Right atrium auricular region (tissue), 2 donors: ENCODE measurements at places on chromosomes 4 and X. TPM values are rescaled to one million over a fixed set of nuclear protein-coding genes. Genes with fewer than 3 reads are reported as not detected.

LRCH2 gene
- 4.9 TPM for total RNA-seq

WNK3 gene
- 3.0 TPM for total RNA-seq

DNA sequence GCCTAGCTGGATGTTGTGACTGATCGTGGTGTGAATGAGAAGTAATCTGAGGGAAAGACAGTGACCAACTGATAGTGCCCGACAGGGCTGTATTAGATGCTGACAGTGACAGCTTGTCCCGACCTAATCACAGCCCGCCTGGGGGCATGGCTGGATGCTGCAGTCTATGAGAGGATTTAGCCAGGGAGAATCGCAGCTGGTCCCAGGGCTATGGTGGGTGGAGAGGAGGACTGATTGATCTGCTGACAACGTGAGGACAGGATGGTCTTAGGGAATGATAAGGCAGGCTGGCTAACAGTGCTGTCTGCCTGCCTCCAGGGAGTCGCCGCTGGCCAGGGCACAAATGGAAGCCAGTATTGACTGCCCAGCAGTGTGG, 621 bp upstream of the SUV39H1 start:
- no peak for DNase-seq
- H3K36me3 ChIP-seq = peaks cover 6% of the 10 kb centered on the region
- peak overlapping the region; percentile 89 for H3K27ac ChIP-seq
- H3K4me1 ChIP-seq = peaks cover 7% of the 10 kb centered on the region
- peak overlapping the region; percentile 28 for H3K4me3 ChIP-seq

- no peak overlapping the region for H3K27ac ChIP-seq
- DNase-seq = no peak
- H3K4me3 ChIP-seq = no peak overlapping the region
- peaks cover 10% of the 10 kb centered on the region for H3K36me3 ChIP-seq
- H3K27me3 ChIP-seq = no peaks in the 10 kb centered on the region
These were observed 55.7 kb upstream of the NUDT6 start for GRCh38 chr4:122978109-122978508.

DNA sequence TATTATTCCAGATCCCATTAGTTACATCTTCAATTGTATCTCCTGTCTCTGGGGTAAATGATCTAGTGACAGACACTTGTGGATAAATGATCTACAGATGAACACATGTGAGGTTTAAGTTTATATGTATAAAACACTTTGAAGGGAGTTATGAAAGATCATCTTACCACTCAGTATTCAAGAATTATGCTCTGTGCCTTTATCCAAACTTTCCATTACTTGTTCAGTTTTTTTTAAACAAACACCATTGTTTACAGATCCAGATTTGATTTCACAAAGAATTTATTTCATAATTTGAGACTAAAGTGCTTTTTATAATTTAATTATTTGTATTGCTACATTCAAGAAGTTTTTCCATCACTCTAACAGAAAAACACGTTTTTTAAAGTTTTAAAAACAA, 142.5 kb downstream of the HHIP start:
- DNase-seq = no peak
- H3K27me3 ChIP-seq = no peaks in the 10 kb centered on the region
- H3K27ac ChIP-seq = no peak overlapping the region
- no peaks in the 10 kb centered on the region for H3K4me1 ChIP-seq
- no peaks in the 10 kb centered on the region for H3K36me3 ChIP-seq

- no peak for DNase-seq
- H3K27me3 ChIP-seq = no peaks in the 10 kb centered on the region
- no peak overlapping the region for H3K4me3 ChIP-seq
- H3K4me1 ChIP-seq = peaks cover 33% of the 10 kb centered on the region
- peak overlapping the region; percentile 85 for H3K27ac ChIP-seq
- no peaks in the 10 kb centered on the region for H3K36me3 ChIP-seq
These were observed 66.3 kb upstream of the MSN start for GRCh38 chrX:65601126-65601525.

DNA sequence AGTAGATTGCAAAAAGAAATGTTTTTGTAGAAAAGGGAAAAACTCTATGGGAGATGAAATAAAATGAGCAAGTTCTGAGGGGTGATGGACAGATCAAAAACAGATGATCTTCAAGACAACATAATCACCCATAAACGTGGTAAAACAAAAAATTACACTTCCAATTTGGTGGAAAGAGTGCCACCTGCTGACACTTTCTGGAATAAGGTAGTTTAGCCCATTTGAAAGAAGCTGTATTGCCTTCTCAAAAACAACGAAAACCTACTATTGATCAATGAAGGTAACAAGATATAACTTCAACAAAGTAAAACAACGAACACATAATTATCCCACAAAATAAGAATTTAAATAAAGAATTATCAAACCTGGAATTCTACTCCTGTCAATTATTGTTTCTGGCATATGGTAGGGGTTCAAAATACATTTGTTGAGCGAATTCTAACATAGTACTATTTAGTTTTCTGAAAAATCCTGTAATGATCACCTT, 2.5 kb downstream of the COQ2 start:
- H3K36me3 ChIP-seq = no peaks in the 10 kb centered on the region
- DNase-seq = no peak
- no peak overlapping the region for H3K27ac ChIP-seq
- peaks cover 15% of the 10 kb centered on the region for H3K4me1 ChIP-seq
- H3K4me3 ChIP-seq = no peak overlapping the region

- no peak overlapping the region for H3K27ac ChIP-seq
- no peaks in the 10 kb centered on the region for H3K27me3 ChIP-seq
- no peaks in the 10 kb centered on the region for H3K4me1 ChIP-seq
- H3K4me3 ChIP-seq = no peak overlapping the region
- no peaks in the 10 kb centered on the region for H3K36me3 ChIP-seq
These were observed 427.1 kb upstream of the FAM47C start for GRCh38 chrX:36581030-36581429.

DNA sequence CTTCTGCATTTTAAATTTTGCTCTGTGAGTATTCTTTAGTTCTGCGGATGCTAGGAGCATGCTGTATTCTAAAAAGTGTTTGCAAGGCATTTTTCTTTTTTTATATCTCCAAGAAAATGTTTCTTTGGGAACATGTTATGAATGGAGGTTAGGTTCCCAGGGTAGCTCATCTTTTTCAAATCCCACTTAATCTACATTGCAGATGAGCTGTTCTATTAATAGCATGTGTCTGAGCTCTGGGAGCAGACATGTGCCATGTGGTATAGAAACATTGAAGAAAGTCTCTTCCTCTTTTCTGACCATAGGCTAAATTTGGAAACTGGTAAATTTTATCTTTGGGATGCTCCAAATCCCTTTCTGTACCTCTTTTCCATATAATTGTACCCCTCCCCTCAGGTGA, 23.2 kb downstream of the DIAPH2 start:
- no peak overlapping the region for H3K27ac ChIP-seq
- H3K36me3 ChIP-seq = no peaks in the 10 kb centered on the region
- no peaks in the 10 kb centered on the region for H3K27me3 ChIP-seq

GRCh38 chr4:101667348-101667747, 123.2 kb upstream of the BANK1 start:
- no peaks in the 10 kb centered on the region for H3K36me3 ChIP-seq
- no peak for DNase-seq
- no peaks in the 10 kb centered on the region for H3K4me1 ChIP-seq
- no peak overlapping the region for H3K4me3 ChIP-seq
- no peaks in the 10 kb centered on the region for H3K27me3 ChIP-seq

DNA sequence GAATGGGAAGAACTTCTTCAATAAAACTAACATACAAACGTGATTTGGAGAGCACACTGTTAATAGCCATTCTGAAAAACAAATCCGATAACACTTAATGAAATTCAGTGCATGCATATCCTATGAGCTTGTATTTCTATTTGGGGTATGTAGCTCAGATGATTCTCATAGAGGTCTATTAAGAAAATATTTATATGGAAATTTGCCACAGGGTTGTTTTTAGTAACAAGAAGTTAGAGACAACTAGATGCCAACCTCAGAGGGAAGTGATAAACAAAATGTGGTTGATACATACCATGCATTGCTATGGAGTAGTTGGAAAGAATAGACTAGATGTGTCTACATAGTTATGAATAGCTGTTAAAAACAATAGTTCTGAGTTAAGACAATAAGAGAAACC, 395.8 kb upstream of the MAGEB18 start:
- no peaks in the 10 kb centered on the region for H3K4me1 ChIP-seq
- H3K27me3 ChIP-seq = no peaks in the 10 kb centered on the region
- no peak for DNase-seq
- no peaks in the 10 kb centered on the region for H3K36me3 ChIP-seq
- H3K27ac ChIP-seq = no peak overlapping the region

GRCh38 chr4:100569196-100569595, 51.4 kb upstream of the EMCN start:
- DNase-seq = no peak
- no peak overlapping the region for H3K27ac ChIP-seq
- no peaks in the 10 kb centered on the region for H3K36me3 ChIP-seq
- H3K27me3 ChIP-seq = no peaks in the 10 kb centered on the region
- H3K4me3 ChIP-seq = no peak overlapping the region

- no peaks in the 10 kb centered on the region for H3K4me1 ChIP-seq
- H3K4me3 ChIP-seq = no peak overlapping the region
- DNase-seq = no peak
- no peaks in the 10 kb centered on the region for H3K36me3 ChIP-seq
- no peak overlapping the region for H3K27ac ChIP-seq
These were observed 165.2 kb downstream of the SLC39A8 start for GRCh38 chr4:102180046-102180445.

- H3K36me3 ChIP-seq = no peaks in the 10 kb centered on the region
- H3K4me3 ChIP-seq = no peak overlapping the region
- DNase-seq = no peak
These were observed 11.9 kb downstream of the TMPRSS11D start for GRCh38 chr4:67871867-67872266.

DNA sequence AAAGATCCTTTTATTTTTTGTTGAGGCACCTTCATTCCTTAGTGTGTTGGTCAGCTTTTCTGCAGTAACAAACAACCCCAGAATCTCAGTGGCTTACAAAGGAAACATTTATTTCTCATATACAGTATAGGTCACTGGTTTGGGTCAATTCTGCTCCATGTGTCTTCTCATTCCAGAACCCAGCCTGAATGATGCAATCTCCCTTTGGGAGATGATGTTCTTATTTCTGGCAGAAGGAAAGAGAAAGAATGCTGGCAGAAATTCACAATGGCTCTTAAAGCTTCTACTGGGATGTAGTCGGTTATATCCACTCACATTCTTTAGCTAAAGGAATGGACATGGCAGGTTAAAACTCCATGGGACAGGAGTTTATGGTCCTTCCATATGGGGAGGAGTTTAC, 42.3 kb downstream of the IDS start:
- H3K4me1 ChIP-seq = no peaks in the 10 kb centered on the region
- H3K36me3 ChIP-seq = no peaks in the 10 kb centered on the region
- no peaks in the 10 kb centered on the region for H3K27me3 ChIP-seq
- no peak overlapping the region for H3K4me3 ChIP-seq
- no peak overlapping the region for H3K27ac ChIP-seq
- DNase-seq = no peak

DNA sequence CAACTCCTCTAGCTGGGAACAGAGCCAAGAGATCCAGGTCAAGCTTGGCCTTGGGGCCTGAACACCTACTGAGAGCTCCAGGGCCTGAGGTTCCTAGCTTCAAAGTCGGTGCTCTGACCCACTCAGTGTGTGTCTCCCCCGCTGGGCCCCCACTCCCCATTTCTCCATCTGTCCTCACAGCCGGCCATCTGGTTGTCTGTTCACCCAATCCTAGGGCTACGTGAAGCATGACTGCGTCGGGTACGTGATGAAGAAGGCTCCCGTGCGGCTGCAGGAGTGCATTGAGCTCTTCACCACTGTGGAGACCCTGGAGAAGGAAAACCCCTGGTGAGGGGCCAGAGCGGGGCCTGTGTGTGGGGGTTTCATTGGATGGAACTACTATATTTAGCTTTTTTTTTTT, 12.3 kb downstream of the USP11 start:
- H3K27me3 ChIP-seq = no peaks in the 10 kb centered on the region
- peaks cover 49% of the 10 kb centered on the region for H3K36me3 ChIP-seq
- no peaks in the 10 kb centered on the region for H3K4me1 ChIP-seq
- no peak for DNase-seq
- no peak overlapping the region for H3K4me3 ChIP-seq
- no peak overlapping the region for H3K27ac ChIP-seq

GRCh38 chr4:107978716-107979451, 10.8 kb upstream of the HADH start:
- H3K4me1 ChIP-seq = no peaks in the 10 kb centered on the region
- no peak overlapping the region for H3K27ac ChIP-seq
- no peak overlapping the region for H3K4me3 ChIP-seq
- no peaks in the 10 kb centered on the region for H3K36me3 ChIP-seq

DNA sequence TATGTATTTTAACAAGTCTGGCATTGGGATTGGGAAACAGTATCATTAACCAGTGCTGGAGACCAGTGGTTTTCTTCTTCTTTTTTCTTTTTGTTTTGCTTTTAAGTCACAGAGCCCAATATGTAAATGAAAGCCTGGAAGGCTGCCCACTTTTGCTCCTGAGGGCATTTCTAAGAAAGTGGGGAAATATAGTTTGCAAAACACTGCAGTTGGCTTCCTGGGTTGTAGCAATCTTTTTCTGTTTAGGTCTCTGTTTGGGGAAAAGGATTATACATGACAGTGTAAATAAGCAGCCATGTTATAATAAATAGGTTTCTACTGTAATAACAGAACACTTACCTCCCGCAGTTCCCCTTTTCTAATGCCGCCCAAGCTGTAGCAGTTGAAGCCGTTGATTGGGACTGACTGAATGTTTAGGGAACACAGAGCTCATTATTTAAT, 105.5 kb downstream of the TMEM164 start:
- no peaks in the 10 kb centered on the region for H3K27me3 ChIP-seq
- no peaks in the 10 kb centered on the region for H3K36me3 ChIP-seq
- no peak overlapping the region for H3K4me3 ChIP-seq
- no peaks in the 10 kb centered on the region for H3K4me1 ChIP-seq
- no peak for DNase-seq

DNA sequence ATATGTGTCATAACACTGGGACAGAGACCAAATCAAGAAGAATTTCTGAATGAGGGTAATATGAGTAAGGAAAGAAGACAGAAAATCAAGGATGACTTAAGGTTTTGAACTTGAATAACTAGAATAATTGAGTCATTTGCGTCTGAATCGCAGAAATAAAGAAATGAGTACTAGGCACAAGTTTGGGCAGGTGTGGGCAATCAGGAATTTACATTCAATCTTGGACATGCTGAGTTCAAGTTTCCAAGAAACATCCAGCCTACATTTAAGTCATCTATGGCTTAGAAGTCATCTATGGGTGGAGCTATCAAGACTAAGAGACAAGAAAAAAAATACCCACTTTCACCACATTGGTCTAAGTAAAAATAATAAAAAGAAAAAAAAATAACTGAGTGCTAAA, 30.4 kb upstream of the WDR44 start:
- no peak overlapping the region for H3K27ac ChIP-seq
- no peaks in the 10 kb centered on the region for H3K27me3 ChIP-seq
- no peaks in the 10 kb centered on the region for H3K4me1 ChIP-seq
- DNase-seq = no peak
- no peaks in the 10 kb centered on the region for H3K36me3 ChIP-seq
